ENCODE measurements at places on chromosomes 3 and 15.
A peak's percentile ranks its signal among the peaks of the same experiment; 100 is the strongest.

DNA sequence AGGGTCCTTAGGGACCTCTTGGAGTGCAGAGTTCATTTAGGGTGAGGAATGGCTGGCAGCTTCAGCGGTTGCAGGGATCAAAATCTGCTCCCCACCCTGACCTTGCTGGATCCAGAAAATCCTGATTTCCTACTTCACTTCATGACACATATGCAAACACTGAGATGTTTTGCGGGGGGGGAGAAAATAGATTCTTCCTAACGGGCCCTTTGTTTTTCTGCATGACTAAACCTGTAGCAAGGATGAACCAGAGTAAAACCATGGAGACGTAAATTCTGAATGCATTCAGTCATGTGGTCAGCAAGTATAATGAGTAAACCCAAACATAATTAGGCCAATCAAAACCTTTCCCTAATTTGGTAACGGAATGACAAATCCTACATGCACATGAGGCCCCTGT lies 20.0 kb upstream of the RBP1 start:
- no peak for DNase-seq

DNA sequence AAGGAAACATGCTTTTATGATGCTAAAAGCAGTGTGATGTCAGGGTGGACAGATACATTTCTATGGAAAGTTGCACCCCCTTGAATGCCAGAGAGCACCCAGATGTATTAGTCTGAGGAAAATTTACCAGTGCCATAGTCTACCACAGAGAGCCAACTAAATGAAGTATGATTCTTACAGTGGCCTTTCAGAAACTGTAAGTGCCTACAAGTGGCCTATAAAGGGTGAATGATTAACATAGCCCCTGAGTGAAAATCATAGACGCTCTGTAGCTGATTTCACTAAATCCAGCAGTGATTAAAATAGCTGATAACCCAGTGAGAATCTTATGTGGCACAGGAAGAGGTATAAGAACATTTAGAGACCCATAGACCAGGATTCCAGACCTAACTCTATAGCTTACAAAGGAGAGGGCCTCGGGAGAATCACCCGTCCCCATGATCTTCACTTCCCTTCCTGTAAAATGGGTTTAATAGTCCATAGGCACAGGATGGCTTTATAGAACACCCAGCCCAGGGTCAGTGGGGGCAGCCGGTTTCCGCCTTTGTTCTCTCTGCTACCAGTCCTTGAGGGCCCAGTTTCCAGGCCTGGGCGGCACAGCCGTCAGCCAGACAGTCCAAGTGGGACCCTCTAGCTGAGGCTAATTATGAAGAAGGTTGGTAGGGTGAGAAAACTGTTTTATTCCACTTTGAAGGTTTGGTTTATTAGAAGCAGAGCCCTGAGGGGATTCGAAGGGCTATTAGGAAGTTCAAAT lies 35.5 kb upstream of the CACNA2D3 start:
- no peak for DNase-seq

DNA sequence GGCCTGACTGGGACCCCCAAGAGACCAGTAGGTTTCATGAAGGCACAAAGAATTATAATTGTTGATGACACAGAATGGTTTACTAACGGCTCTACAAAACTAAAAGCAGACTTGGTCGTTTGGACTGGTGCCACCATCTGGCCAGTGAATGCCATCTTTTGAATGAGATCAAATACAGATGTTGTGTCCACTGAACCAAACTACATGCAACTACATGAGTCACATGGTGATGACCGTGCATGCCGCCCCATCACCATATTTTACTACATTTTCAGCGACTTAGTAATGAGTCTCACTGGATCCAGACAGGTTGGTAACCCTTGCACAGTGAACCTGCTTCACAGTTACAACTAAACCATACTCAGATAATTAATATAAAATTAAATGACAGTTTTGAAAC lies 803.3 kb downstream of the DIPK2A start:
- no peak for DNase-seq

DNA sequence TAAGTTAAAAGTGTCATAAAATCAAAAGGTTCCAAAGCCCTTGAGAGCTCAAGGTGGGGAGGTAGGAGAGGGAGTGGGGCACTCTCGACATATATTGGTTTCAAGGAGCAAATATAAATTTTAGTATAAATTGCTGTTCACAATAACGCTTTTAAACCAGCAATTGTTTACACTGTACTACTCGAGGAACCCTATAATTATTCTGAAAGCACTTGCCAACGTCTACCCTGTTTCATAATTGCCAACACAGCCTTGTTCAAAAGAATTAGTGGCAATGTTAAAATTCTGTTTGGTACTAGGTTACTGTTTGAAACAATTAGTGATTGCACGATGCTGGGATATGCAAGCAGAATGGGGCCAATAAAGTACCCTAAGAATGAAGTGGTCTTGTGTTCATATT lies 76.3 kb upstream of the ICE2 start:
- DNase-seq: no peak

DNA sequence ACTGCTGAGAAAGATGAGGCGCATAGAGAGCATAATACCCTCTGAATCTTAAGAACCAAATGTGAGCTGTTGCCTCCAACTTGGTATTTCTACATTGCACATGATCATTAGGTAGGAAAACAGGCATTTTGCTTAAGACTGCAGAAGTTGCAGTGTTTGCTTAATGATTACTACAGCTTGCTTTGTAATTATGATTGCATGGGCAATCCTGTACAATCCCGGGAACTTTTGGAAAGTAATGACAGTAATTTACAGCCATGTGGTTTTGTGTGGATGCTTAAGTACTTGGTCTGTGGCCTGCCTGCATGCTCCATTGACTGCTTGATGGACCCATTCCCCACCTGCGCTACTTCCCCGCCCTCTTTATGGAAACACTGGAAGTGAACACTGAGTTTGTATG lies 301.1 kb downstream of the DIPK2A start:
- DNase-seq: no peak

GRCh38 chr3:49567406-49567805 lies 13.1 kb downstream of the BSN start:
- DNase-seq: no peak

DNA sequence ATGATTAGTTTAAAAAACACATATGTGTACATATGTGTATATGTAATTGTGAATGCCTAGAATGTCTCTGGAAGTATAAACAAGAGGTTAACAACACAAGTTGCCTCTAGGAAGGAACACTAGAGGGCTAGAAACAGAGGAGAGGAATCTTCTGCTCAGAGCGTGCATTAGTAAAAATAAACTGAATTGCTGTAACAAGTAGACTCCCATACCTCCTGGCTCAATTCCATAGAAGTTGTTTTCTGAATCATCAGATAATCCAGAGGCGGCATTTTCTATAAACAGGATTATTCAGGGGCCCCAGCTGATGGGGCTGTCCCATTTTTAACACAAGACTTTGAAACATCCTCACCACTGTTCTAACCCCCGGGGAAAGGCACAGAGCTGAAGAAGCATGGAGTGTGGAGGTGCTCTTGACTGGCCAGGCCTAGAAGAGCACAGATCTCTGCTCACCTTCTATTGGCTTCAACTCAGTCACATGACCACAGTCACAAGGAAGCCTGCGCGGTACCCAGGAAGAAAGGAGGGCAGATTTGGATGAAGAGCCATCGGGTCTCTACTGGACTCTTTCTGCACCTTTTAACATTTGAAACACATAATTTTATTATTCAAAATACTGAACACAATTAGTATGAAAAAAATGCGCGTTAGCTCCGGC lies 145.7 kb downstream of the TLE3 start:
- no peak for DNase-seq

DNA sequence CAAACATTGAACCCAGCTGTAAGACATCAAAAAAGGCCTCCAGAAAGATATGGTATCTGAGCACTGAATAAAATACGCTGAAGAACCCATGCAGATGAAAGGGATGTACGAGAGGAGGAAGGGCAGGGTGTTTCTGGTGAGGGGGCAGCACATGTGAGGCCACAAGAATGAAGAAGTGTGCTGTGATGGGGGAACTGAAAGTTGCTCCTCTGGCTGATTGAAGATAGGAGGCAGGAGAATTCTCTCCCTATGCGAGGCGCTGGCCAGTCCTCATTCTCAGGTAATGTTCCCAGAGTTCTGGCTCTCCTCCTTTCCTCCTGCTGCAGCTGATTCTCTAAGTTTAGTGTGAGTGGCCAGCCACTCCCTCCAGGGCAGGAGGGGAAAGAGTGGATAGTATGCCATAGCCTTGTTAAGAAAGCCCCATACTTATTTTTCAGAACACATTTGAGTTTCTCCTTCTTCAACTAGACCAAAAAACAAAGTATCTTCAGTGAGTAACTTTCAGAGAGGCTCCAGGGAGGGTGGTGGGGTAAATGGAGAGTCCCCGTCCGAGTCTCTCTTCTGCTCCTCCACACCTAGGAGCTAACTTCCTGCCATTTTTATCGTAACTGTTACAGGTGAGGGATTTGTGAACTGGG lies 26.9 kb upstream of the MYO1E start:
- no peak for DNase-seq

DNA sequence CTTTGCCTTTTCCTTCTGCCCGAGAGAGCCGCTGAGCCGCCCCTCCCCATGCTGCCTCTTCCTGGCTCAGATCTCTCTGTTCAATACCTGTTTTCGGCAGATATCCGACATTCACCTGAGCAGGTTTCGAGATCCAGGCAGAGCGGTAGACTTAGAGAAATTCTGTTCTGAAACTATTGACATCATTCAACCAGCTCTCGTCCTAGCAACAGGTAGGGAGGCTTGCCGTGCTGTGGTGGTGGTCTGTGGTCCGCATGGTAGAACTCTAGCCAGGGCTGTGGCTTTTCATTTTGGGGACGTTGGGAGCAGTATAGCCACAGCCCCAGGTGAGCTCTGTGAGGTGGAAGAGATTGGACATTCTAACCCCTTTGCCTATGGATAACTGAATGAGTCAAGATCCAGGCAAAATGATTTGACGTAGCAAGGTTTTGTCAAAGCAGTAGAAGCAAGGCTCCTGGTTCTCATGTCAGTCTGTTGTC lies 810 bp downstream of the TMEM62 start:
- no peak for DNase-seq

DNA sequence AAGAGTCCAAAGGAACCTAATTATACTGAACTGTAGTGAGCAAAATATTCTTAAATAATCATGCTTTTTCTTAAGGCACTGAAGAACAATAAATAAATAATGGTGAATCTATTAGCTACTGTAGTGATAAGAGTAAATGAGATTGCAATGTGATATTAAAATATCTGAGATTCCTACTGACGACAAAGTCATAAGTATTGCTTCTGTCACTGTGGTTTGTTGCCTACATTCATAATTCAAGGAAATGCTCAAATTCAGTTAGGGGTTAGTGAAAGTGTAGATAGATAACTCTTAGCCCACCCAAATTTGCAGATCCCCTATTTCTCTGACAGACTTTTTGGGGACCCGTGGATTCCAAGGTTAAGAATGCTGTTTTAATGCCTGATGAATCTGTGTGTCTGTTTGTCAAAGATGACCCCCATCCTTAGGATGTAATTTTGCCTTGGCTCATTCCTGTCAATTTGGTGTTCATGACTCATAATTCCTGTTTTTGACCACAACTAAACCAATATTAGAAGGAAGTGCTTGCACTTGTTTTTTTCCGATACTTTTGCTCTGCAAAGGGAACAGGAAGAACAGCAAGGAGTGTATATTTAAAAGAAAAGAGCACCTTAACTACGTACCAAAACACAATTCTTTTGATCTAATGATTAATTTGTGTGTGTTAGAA lies 86.7 kb downstream of the MAGI1 start:
- no peak for DNase-seq

GRCh38 chr3:127712881-127713771 lies 40.4 kb downstream of the ABTB1 start:
- DNase-seq: no peak

- no peak for DNase-seq
These were observed 511.3 kb downstream of the DIPK2A start for GRCh38 chr3:144482876-144483275.

DNA sequence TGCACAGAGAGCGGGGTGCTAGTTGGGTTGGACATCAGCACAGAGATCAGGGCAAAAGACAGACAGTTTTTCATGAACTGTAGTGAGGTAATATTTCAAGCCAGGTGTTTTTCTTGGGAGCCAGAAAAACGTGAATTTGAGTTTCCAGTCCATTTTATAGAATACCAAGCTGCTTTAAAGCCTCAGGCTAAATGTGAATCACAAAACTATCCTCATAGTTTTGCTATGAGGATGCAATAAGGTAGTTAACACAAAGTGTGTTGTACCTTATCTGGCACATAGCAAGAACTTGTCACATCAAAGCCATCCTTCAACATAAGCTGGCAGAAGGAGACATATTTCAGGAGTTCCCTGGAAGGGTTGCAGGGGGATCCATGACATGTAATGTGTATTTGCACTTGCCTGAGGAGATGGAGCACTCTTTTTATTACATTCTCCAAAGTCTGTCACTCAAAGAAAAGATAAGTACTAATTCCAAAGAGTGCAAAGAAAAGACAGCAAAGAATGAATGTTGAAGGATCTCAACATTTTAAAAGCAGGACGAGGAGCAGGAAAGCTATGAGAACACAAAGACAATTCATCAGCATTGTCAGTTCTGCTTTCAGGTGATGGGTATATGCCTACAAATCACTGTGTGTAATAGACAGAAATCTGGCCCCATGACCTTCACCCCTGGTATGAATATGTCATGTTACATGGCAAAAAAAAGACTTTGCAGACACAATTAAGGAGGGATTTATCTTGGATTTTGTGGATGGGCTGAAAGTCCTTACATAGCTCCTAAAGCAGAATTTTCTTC lies 1046.4 kb downstream of the NTRK3 start:
- no peak for DNase-seq

GRCh38 chr3:167736264-167736787 lies 805 bp downstream of the SERPINI1 start:
- DNase-seq: no peak

- no peak for DNase-seq
These were observed 237.2 kb upstream of the ADAMTS9 start for GRCh38 chr3:64924961-64925360.

GRCh38 chr3:134326760-134327593 lies 47.3 kb downstream of the AMOTL2 start:
- DNase-seq: no peak

- DNase-seq: peak; percentile 18
These were observed 500.4 kb downstream of the SHQ1 start for GRCh38 chr3:72347819-72348319.

GRCh38 chr3:42975456-42975855 lies 3.7 kb upstream of the GASK1A start:
- no peak for DNase-seq

DNA sequence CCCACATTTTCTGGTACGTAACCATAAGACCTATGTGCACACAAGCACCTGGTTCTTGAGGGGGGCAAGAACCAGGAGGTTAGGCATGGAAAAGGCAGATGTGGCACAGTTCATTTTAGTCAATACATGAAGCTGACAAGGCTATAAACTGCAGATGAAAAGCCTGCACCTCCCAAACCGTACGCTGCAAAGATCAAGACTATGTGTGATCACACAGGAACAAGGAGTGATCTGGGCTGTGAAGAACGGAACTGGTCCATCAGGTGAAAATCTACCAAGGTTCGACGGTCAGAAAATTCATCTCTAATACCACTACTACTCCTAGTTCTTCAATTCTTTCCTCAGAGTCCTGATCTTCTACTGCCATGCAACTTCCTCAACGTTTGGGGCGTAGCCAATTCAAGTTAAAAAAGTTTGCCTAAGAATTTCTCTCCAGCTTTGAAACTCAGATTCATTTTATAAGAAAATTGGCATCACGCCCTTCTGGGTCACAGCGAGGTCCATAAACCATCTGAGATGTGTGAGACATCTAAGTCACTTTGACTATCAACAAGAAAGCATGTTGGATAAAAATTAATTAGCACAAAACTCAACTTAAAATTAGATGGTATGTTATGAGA lies 41.9 kb downstream of the PLD1 start:
- DNase-seq: no peak

- DNase-seq: no peak
These were observed 596.3 kb upstream of the ARPP21 start for GRCh38 chr3:35043040-35043439.

All from activated CD8-positive, alpha-beta memory T cell treated with anti-CD3 and anti-CD28 coated beads, Interleukin-2, amount 50 U/mL, for 4 hours (primary cell).